ENCODE measurements at places on chromosomes 5 and 9.

GRCh38 chr5:17065458-17065857 lies 129.4 kb upstream of the MYO10 start:
- DNase-seq = no peak

- no peak for DNase-seq
Observed at GRCh38 chr9:90547896-90548295, 94.7 kb downstream of the DIRAS2 start.

DNA sequence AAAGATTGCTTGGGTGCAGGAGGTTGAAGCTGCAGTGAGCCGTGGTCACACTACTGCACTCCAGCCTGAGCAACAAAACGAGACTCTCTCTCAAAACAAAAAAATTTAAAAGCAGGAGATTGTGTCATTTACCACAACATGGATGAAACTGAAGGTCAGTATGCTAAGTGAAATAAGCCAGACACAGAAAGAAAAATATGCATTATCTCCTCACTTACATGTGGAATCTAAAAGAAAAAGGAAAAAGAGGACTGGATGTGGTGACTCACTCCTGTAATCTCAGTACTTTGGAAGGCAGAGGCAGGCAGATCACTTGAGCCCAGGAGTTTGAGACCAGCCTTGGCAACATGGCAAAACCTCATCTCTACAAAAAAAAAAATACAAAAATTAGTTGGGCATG lies 146.8 kb upstream of the DAPK1 start:
- DNase-seq = no peak

DNA sequence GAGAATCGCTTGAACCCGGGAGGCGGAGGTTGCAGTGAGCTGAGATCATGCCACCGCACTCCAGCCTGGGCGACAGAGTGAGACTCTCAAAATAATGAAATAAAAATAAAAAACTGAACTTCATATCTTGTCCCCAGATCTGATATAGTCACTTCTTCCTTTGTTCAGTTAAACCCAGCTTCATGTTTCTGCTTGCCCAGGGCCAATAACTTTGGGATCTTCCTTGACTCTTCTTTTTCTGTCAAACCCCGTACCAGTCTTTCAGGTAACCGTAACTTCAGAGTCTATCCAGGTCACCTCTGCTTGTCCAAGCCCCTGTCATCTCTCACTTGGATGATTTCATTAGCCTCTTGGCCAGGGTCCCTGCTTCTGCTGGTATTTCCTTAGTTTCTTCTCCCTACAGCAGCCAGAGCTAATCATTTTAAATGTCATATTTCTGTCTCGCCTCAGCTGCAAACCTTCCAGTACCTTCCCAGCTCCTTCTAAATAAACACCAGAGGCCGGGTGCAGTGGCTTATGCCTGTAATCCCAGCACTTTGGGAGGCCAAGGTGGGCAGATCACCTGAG lies 19.7 kb upstream of the ABL1 start:
- no peak for DNase-seq

- DNase-seq = no peak
Observed at GRCh38 chr5:178869577-178869976, 9.8 kb downstream of the ZNF354B start.

Measured in B cell (primary cell).